Progenitor cell of endocrine pancreas (in vitro differentiated cells): ENCODE measurements at places on chromosomes 1 and 21. TPM values are rescaled to one million over a fixed set of nuclear protein-coding genes. Genes with fewer than 3 reads are reported as not detected.

GRCh38 chr1:16218014-16218673, 5.7 kb upstream of the ARHGEF19 start:
- no peak for DNase-seq
- H3K27me3 ChIP-seq = peaks cover 32% of the 10 kb centered on the region
- H3K4me3 ChIP-seq = peak overlapping the region; percentile 77
- peaks cover 8% of the 10 kb centered on the region for H3K4me1 ChIP-seq
- H3K36me3 ChIP-seq = no peaks in the 10 kb centered on the region
- peak overlapping the region; percentile 85 for H3K27ac ChIP-seq

The AMY2A gene
- not detected in 2 replicates for total RNA-seq

The LMNA gene
- total RNA-seq = 83.5 and 92.7 TPM in 2 replicates

The PCP4 gene
- total RNA-seq = 2.0 and 2.4 TPM in 2 replicates

DNA sequence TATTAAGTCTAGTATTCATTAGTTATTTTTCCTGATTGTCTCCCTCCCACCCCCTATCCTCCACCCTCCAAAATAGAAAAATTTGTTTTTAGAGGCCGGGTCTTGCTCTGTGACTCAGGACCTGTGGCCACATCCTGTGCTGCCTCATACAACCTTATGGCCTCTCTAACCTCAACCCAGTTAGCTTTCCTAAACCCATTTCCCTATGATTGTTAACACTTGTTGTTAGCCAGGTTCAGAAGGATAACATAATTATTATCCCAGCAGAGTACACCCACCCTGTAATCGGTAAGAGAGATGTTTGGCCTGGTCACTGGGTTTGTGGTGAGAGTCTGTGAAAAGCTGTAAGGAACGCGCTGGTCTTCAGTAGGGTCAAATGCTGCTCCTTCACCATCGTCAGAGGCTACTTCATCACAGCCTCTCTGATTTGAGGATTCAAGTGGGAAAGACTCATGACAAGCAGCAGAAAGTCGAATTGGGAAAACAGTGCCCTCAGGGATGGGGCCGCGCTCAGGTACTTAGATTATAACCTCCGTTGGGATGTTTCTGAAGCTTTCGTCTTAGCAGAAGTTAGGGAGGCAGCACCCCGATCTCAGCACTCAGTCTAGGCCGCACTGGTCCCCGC, 35.9 kb upstream of the HMGN1 start:
- H3K4me1 ChIP-seq = peaks cover 13% of the 10 kb centered on the region
- DNase-seq = no peak
- H3K4me3 ChIP-seq = no peak overlapping the region
- H3K36me3 ChIP-seq = peaks cover 2% of the 10 kb centered on the region
- H3K27me3 ChIP-seq = no peaks in the 10 kb centered on the region

GRCh38 chr21:25970254-25970930, 200.2 kb downstream of the APP start:
- H3K4me3 ChIP-seq = no peak overlapping the region
- H3K36me3 ChIP-seq = peaks cover 62% of the 10 kb centered on the region
- no peak for DNase-seq
- H3K27me3 ChIP-seq = no peaks in the 10 kb centered on the region

DNA sequence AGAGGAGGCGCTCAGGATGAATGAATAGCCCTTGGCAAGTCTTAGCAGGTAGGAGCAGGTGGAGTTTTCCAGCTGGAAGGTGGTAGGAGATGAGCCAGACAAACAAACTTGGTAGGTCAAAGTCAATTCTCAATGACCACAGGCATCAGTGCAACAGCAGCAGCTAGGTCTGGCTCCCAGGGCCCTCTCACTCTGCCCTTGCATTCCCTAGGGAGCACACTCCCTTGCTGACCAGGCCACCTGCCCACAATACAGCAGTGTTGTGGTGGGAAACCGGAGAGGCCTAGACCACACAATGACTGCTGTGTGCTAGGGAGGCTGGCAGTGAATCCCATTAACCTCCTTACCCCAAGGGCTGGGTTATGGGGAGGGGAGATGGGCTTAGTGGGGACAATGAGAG, 13.0 kb upstream of the PAQR6 start:
- peaks cover 39% of the 10 kb centered on the region for H3K36me3 ChIP-seq
- H3K4me3 ChIP-seq = no peak overlapping the region
- H3K4me1 ChIP-seq = no peaks in the 10 kb centered on the region
- H3K27ac ChIP-seq = peak overlapping the region; percentile 5
- DNase-seq = no peak
